Stimulated activated CD8-positive, alpha-beta memory T cell treated with anti-CD3 and anti-CD28 coated beads, Interleukin-2, amount 100 ng/mL, for 48 hours (primary cell): ENCODE measurements at places on chromosomes 11 and 22.

- DNase-seq, result no peak
These were observed 928.0 kb upstream of the FAT3 start for GRCh38 chr11:91296629-91297028.

DNA sequence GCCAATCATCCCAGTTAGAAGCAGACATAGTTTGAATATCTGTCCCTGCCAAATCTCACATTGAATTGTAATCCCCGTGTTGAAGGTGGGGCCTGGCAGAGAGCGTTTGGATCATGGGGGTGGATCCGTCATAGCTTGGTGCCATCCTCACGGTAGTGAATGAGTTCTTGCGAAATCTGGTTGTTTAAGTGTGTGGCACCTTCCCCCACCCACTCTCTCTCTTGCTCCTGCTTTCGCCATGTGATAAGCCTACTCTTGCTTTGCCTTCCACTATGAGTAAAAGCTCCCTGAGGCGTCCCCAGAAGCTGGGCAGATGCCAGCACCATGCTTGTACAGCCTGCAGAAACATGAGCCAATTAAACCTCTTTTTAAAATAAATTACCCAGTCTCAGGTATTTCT lies 5.0 kb upstream of the CCDC81 start:
- no peak for DNase-seq

DNA sequence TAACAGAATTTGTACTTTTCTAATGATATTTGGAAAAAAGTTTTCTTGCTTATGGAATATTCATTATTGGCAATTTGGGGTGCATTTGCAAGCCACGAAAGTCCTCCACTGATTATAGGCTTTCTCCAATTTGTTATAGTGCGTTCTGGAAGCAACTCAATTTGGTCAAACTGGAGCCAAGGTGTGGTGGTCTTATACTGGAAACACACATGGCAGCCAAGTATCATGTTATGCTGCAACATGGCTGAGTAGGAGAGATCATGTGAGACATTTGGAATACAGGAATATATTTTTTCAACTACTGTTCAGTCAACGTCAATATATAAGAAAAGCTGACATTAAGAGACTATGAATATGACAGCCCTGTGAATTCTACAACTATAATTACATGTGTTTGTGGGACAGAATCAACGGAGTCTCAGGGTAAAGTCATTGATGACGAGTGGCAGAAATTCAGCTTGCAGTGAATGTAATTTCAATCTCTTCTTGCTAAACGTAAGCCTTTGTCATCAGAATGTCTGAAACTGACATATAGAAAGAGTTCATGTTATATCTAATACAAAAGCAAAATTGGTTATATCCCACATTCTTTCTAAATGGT lies 83.8 kb upstream of the FIBIN start:
- no peak for DNase-seq

DNA sequence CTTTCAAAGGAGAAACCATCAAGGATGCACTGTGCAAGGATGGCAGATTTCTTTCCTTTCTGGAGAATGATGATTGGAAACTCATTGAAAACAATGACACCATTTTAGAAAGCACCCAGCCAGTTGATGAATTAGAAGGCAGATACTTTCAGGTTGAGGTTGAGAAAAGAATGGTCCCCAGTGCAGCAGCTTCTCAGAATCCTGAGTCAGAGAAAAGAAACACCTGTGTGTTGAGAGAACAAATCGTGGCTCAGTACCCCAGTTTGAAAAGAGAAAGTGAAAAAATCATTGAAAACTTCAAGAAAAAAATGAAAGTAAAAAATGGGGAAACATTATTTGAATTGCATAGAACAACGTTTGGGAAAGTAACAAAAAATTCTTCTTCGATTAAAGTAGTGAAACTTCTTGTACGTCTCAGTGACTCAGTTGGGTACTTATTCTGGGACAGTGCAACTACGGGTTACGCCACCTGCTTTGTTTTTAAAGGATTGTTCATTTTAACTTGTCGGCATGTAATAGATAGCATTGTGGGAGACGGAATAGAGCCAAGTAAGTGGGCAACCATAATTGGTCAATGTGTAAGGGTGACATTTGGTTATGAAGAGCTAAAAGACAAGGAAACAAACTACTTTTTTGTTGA lies 9.8 kb downstream of the FAM111A start:
- DNase-seq, result no peak

DNA sequence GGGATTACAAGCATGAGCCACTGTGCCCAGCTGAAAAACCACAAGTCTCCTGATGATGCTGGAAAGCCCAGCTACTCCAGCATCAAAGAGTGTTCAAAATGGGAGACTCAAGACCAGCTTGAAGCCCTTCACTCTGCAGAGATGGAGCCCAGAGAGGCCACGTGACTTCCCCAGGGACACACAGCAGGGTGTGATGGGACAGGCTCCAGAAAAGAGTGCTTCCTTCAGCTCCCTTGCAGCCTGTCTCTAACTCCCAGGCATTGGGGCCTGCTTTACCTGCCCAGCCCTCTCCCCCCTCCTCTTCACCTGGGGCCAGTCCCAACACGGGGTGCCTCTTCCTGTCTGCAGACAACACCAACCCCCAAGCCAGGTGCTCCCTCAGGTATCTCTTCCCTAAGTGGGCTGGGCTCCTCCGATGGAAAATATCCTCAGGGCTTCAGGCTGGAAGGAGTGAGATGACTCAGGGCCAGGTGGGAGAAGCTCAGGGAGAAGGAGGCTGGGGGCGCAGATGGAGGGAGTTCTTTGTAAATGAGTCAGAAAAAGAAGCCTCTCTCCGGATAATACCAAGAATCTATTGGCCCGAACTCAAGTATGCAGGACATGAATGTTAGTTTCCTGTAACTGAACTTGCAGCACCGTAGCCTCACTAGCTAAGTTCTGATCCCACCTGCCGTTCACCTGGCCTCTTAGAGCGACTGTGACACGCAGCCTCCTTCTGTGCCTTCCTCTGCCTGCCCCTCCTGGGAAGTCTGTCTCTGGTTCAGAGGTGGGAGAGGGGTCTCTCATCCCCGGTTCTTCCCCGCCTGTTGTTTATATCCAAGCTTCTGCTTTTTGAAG lies 326.6 kb downstream of the MN1 start:
- no peak for DNase-seq

- no peak for DNase-seq
These were observed 8.1 kb downstream of the YWHAH start for GRCh38 chr22:31952472-31952871.
